H9 (cell line): ENCODE measurements at places on chromosomes 16 and 17. TPM values are rescaled to one million over a fixed set of nuclear protein-coding genes. Genes with fewer than 3 reads are reported as not detected.

DNA sequence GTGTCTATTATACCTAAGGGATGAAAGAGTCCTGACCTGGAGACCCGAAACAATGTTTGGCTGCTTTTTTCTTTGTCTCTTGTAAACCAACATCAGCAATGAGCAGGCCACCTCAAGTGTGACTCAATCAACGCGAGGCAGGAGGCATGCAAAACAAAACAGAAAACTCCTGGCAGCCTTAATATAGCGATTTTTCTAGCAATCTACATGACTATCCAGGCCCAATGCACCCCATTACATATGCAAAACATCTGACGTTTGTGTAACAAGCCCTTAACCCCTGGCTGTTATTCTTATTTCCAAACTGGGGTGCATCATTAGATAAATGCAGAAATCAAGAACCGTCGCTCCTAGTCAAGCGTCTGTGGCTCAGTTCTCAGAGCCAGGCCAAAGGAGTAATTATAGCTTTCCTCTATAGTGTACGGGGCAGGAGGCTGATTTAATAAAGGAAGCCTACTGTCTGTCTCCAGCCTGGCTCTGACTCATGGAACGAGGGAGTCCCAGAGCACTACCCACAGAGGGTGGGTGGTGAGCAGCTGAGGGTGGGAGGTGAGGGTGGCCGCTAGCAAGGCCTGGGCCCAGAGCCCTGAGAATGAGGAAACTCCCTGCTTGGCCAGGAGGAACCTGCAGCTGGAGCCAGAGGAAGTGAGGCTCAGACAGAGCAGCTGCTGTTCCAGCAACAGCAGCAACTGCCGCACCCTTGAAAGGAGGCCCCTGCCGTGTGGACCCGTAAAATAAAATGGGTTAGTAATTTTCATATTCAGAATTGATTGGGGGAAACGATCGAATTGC lies 43.9 kb downstream of the CHD9 start:
- H3K4me3 ChIP-seq, result peak overlapping the region; percentile 50
- peaks cover 2% of the 10 kb centered on the region; the same call in 2 of the 3 replicates for H3K36me3 ChIP-seq
- DNase-seq, result peak; percentile 67

CAPNS2 gene
- total RNA-seq, result 0.29 TPM in 1 of 2 replicates, not detected in the other

DNA sequence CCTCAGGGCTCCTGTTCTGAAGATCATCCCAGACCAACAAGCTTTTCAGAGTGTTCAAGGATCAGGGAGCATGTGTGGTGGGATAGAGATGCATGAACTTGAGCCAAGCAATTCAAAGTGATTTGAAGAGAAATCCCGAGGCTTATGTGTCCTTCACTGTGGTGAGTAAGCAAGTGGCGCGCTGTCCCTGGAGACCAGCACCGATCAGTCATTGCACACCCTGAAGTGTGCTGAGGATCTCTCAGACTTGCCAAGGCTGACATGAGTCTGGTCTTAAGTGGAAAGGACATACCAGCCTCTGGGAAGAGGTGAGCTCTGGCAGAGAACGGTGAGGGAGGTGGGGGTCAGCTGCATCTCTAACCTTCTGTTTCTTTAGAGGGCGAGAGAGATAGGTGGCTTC lies 43.8 kb upstream of the CDH13 start:
- no peaks in the 10 kb centered on the region for H3K4me1 ChIP-seq
- no peak for DNase-seq
- no peaks in the 10 kb centered on the region for H3K27me3 ChIP-seq
- no peaks in the 10 kb centered on the region for H3K36me3 ChIP-seq
- no peak overlapping the region for H3K27ac ChIP-seq

- DNase-seq, result no peak
- H3K36me3 ChIP-seq, result 0 out of 3 replicates have a peak, but pooled peaks cover 2% of the 10 kb centered on the region
- no peak overlapping the region for H3K27ac ChIP-seq
- H3K4me3 ChIP-seq, result no peak overlapping the region
- H3K27me3 ChIP-seq, result no peaks in the 10 kb centered on the region
- no peaks in the 10 kb centered on the region for H3K4me1 ChIP-seq
These were observed 44.1 kb downstream of the GRB2 start for GRCh38 chr17:75361344-75361743.

GRCh38 chr16:52376676-52377280 lies 170.2 kb downstream of the TOX3 start:
- no peak overlapping the region for H3K4me3 ChIP-seq
- no peak overlapping the region for H3K27ac ChIP-seq
- H3K27me3 ChIP-seq, result no peaks in the 10 kb centered on the region
- no peaks in the 10 kb centered on the region for H3K4me1 ChIP-seq
- no peak for DNase-seq

- DNase-seq, result peak; percentile 60
- H3K27ac ChIP-seq, result no peak overlapping the region
- H3K4me3 ChIP-seq, result no peak overlapping the region
These were observed 61.0 kb upstream of the RBL2 start for GRCh38 chr16:53372992-53373871.

SALL1 gene
- 87.6 and 101 TPM in 2 replicates for total RNA-seq

DNA sequence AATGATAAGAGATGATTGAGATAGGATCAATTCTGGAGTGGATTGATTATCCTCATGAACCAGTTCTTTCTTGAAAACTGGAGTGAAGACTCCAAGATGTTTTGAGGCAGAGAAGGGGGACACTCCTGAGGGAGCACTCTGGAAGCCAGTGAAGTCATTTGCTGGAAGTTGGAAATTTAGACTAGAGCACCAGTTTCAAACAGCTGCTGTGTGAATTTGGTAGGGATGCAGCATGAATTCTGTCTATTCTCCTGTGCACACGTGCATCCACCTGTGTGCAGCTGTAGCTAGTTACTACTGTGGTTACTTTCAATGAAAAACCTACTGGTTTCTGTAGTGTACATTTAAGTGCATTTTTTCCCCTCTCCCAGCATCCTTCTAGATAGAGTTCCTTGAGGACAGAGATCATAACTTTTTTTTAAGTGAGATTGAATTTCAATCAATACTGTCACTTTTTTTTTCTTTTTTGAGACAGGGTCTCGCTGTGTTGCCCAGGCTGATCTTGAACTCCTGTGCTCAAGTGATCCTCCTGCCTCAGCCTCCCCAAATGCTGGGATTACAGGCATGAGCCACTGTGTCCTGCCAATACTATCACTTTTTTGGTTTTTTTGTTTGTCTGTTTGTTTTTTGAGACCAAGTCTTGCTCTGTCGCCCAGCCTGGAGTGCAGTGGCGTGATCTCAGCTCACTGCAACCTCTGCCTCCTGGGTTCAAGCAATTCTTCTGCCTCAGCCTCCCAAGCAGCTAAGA lies 65.9 kb downstream of the TUBD1 start:
- peaks cover 12% of the 10 kb centered on the region for H3K4me1 ChIP-seq
- no peak overlapping the region for H3K27ac ChIP-seq
- no peak for DNase-seq
- no peaks in the 10 kb centered on the region for H3K27me3 ChIP-seq
- H3K36me3 ChIP-seq, result peaks cover 2% of the 10 kb centered on the region; the same call in 1 of the 3 replicates
- H3K4me3 ChIP-seq, result no peak overlapping the region

KRTAP9-2 gene
- not detected in 2 replicates for total RNA-seq

KRTAP2-2 gene
- not detected in 2 replicates for total RNA-seq

DNA sequence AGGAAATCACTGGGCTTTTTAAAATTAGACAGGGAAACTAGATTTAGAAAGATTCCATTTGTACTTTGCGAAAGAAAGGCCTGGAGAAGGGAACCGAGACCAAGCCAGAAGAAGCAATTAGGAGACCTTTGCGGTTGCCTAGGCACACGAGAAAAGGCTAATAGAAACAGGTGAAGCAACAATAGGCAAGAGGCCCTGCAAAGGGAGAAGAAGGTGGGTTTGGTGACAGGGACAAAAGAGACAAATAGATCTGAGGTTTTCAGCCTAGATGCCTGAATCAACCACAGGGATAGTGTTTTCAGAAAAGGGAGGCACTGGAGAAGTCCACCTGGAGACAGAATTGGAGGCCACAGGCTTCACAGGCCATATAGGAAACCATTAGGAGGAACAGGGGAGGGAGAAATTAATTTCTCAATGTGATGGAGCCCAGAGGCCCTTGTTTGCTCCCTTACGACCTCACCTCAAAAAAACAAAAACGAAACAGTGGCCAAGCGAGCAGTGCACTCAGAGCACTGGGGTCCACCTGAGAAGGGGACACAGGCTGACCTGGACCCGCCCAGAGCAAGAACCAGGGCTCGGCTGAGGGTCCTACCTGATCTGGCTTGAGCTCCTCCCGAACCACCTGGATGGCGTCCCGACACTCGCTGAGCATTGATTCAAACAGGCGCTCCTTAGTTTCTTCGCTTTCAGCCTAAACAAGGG lies 22.3 kb downstream of the SRP68 start:
- H3K4me3 ChIP-seq, result no peak overlapping the region
- DNase-seq, result no peak
- H3K27ac ChIP-seq, result no peak overlapping the region
- no peaks in the 10 kb centered on the region for H3K27me3 ChIP-seq
- H3K36me3 ChIP-seq, result peaks cover 73% of the 10 kb centered on the region

DNA sequence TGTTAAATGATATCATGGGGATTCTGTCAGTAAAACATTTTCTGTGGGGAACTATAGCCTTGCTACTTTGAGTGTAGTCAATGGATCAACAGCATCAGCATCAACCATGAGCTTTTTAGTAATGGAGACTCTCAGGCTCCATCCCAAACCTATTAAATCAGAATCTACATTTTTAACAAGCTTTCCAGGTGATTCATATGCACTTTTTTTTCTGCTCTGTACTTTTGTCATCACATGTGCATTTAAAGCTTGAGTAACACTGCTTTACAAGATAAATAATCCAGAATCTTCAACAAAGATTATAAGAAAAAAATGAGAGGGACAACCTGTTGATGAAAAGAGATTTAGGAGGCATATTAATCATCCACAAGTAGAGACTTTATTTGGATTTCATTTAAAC lies 23.5 kb downstream of the NUP93 start:
- DNase-seq, result no peak
- no peaks in the 10 kb centered on the region for H3K27me3 ChIP-seq
- no peak overlapping the region for H3K4me3 ChIP-seq
- H3K27ac ChIP-seq, result no peak overlapping the region
- H3K36me3 ChIP-seq, result peaks cover 62% of the 10 kb centered on the region
- no peaks in the 10 kb centered on the region for H3K4me1 ChIP-seq

- H3K27me3 ChIP-seq, result no peaks in the 10 kb centered on the region
- H3K4me1 ChIP-seq, result no peaks in the 10 kb centered on the region
- H3K4me3 ChIP-seq, result no peak overlapping the region
These were observed 3.7 kb upstream of the LYZL6 start for GRCh38 chr17:35947156-35947585.

GRCh38 chr16:73050201-73051099 lies 2.5 kb upstream of the ZFHX3 start:
- H3K36me3 ChIP-seq, result no peaks in the 10 kb centered on the region
- H3K4me1 ChIP-seq, result peaks cover 16% of the 10 kb centered on the region
- H3K4me3 ChIP-seq, result no peak overlapping the region
- H3K27me3 ChIP-seq, result peaks cover 67% of the 10 kb centered on the region

DNA sequence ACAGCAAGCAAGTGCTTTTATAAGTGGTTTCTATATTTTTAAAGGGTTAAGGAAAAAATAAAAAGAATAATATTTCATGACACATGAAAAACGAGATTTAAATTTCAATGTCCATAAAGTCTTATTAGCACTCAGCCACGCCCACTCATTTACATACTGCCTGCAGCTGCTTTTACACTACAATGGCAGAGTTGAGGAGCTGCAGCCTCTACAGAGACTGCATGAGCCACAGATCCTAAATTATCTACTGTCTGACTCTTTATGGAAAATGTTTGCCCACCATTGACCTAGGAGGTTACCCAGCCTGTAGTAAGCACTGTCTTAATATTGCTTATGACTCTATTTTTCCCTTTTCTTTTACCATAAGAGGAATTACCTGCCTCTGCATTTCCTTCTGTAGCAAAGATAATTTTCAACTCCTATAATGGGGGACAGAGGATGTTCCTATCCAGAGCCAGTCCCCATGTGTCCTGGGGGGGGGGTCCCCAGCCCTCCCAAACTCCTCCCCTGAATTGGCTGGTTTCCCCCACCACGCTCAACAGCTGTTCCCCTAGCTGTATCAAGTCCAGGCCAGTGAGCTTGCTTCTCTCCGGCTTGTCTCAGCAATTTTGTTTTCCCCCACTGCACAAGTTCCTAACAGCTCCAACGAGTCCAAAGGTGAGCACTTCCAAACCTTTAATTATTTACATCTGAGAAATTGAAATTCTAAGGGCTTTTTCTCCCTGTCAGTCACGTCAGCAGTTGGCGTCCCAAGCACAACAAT lies 139.4 kb upstream of the ERCC4 start:
- no peak for DNase-seq
- H3K36me3 ChIP-seq, result peaks cover 14% of the 10 kb centered on the region
- peaks cover 2% of the 10 kb centered on the region; the same call in 1 of the 2 replicates for H3K4me1 ChIP-seq

GEMIN4 gene
- 54.7 and 56.8 TPM in 2 replicates for total RNA-seq

- no peaks in the 10 kb centered on the region for H3K27me3 ChIP-seq
- H3K36me3 ChIP-seq, result peaks cover 85% of the 10 kb centered on the region
- H3K27ac ChIP-seq, result no peak overlapping the region
- H3K4me1 ChIP-seq, result no peaks in the 10 kb centered on the region
- no peak overlapping the region for H3K4me3 ChIP-seq
These were observed 68.6 kb downstream of the SEC14L1 start for GRCh38 chr17:77209330-77209748.

RHBDF2 gene
- total RNA-seq, result 17.1 and 19.7 TPM in 2 replicates

GRCh38 chr16:84244728-84245127 lies 4.9 kb upstream of the KCNG4 start:
- DNase-seq, result no peak
- H3K27ac ChIP-seq, result no peak overlapping the region
- H3K27me3 ChIP-seq, result no peaks in the 10 kb centered on the region
- no peaks in the 10 kb centered on the region for H3K4me1 ChIP-seq
- no peaks in the 10 kb centered on the region for H3K36me3 ChIP-seq
- H3K4me3 ChIP-seq, result no peak overlapping the region

DNA sequence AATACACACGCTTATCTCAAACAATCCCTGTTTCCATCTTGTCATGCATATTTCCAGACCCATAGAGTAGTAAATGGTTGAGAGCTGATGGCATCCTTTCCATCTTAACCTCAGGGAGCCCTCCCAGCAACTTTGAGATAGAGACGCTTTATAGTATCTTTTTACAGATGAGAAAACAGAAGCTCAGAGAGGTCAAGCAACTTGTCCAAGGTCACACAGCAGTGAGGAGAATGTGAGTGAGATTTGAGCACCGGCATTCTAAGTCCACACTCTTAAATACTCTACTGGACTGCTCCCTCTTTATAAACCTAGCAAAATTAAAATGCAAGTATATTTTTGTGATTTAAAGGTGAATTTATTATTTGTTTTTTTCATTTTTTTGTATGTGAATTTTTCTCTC lies 19.9 kb upstream of the KCNG4 start:
- DNase-seq, result no peak
- no peak overlapping the region for H3K27ac ChIP-seq
- no peaks in the 10 kb centered on the region for H3K36me3 ChIP-seq
- H3K4me3 ChIP-seq, result no peak overlapping the region
- H3K4me1 ChIP-seq, result no peaks in the 10 kb centered on the region

KIFC3 gene
- total RNA-seq, result 3.5 and 5.0 TPM in 2 replicates

- no peak for DNase-seq
- H3K4me3 ChIP-seq, result no peak overlapping the region
- no peaks in the 10 kb centered on the region for H3K27me3 ChIP-seq
- H3K27ac ChIP-seq, result no peak overlapping the region
- no peaks in the 10 kb centered on the region for H3K4me1 ChIP-seq
- H3K36me3 ChIP-seq, result peaks cover 85% of the 10 kb centered on the region
These were observed 18.4 kb downstream of the GOSR1 start for GRCh38 chr17:30495586-30495985.

- no peak overlapping the region for H3K4me3 ChIP-seq
- peaks cover 12% of the 10 kb centered on the region; the same call in 1 of the 2 replicates for H3K36me3 ChIP-seq
- no peaks in the 10 kb centered on the region for H3K4me1 ChIP-seq
- no peak for DNase-seq
- H3K27me3 ChIP-seq, result no peaks in the 10 kb centered on the region
- H3K27ac ChIP-seq, result no peak overlapping the region
These were observed 43.2 kb downstream of the TMEM11 start for GRCh38 chr17:21170809-21171208.

TERB1 gene
- total RNA-seq, result not detected in 2 replicates

GRCh38 chr17:78844301-78845005 lies 3.8 kb upstream of the USP36 start:
- no peaks in the 10 kb centered on the region for H3K27me3 ChIP-seq
- no peaks in the 10 kb centered on the region; the same call in 2 of the 3 replicates for H3K36me3 ChIP-seq
- H3K4me3 ChIP-seq, result no peak overlapping the region
- H3K4me1 ChIP-seq, result no peaks in the 10 kb centered on the region
